MCF 10A (cell line): ENCODE measurements at places on chromosomes 6 and 20.
A peak's percentile ranks its signal among the peaks of the same experiment; 100 is the strongest.

DNA sequence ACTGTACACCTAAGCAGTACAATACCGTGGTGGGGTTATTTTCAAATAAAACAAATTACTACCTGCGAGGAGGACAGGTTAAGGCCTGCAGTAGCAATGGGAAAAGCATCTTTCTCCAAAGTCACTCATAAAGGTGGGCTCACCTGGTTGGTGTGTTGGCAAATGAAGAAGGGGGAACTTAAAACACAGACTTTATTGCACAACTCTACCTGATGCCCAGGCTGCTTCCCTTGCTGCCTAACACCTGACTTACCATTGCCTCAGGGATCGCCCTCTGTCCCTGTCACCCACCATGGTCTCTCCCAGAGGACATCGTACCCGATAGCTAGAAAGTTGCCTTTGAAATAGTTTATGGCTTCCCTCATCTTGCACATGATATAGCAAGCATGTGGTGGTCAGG is 53.6 kb downstream of the GNAS start:
- no peak for DNase-seq

- peak; percentile 18 for DNase-seq
Observed at GRCh38 chr6:92538275-92538674, 881.1 kb downstream of the EPHA7 start.

- no peak for DNase-seq
Observed at GRCh38 chr6:152295920-152296319, 341.2 kb downstream of the SYNE1 start.

DNA sequence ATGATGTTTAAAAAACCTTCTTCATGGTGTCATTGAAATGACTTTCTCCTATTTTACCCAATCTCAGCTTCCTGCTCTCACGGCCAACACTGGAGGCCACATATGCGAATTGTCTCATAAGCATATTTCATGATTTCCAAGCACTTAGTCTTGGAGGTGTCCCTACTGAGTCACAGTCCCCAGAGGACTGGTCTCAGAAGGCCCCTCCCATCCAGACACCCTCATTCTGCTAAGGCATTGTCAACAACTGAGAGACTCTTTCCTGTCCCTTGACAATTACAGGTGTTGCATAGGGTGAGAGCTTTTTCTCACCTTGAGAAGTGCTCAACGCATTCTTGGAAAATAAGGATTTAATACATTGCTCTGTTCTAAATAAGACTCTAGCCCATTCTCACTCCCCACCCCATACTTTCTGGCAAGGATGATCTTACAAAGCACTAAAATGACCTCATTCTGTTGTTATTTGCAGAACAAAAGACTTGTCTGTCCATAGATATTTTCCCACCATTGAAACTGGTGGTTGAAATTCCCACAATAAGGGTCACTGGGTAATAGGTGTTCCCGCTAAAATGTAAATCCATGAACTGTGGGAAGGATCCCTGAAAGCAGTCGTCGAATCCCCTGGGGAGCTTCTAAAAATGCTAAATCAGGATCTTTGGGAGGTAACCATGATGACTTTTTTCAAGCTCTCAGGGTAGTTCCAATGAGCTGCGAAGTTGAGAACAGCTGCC is 32.3 kb upstream of the SLC22A23 start:
- DNase-seq, result peak; percentile 13

DNA sequence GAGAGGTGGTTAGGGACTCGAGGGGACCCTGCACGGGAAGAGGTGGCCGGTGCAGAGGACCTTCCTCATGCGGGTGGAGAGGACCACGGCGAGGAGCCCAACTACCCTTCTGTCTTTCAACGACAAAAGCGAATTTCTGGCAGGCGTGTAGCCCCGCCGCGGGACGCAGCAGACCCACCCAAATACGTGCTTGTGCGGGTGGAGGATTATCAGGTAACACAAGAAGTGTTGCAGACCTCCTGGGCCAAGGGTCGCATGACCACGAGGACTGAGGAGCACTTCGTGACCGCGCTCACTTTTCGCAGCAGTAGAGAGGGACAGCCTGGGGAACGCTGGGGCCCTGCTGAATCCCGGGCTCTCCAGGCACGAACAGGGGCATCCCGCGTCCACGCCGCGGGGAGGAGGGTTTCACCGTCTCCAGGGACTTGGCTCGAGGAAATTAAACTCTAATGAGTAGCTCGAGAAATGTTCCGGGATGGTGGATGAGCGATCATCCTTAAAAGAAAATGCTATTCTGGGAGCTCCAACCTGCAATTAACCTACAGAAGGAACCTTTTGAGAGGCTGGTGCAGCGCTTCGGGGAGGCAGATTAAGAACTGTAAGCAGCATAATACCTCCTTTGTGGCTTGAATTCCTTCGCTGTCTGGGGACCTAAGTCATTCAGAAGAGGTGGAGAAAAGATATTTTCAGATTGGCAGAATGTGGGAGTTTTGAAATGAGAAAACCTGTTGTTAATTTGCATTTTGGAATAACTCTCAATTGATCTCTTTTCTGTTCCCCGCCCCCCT is 804 bp downstream of the C6orf141 start:
- DNase-seq, result peak; percentile 38

- peak; percentile 64 for DNase-seq
Observed at GRCh38 chr20:5448449-5449118, 131.8 kb upstream of the PROKR2 start.
